ENCODE measurements at places on chromosomes 13 and 19. TPM values are rescaled to one million over a fixed set of nuclear protein-coding genes. Genes with fewer than 3 reads are reported as not detected.

CLEC17A gene
- not detected for total RNA-seq

EID2B gene
- 3.7 TPM for total RNA-seq

PSG7 gene
- not detected for total RNA-seq

CEACAM16 gene
- not detected for total RNA-seq

NLRP4 gene
- not detected for total RNA-seq

GARIN5A gene
- 0.39 TPM for total RNA-seq

ZNF614 gene
- total RNA-seq, result 11.2 TPM

ZIC2 gene
- total RNA-seq, result 0.08 TPM

SIAH3 gene
- total RNA-seq, result 0.03 TPM

OR7D2 gene
- 0.44 TPM for total RNA-seq

PCDH9 gene
- 0.27 TPM for total RNA-seq

MCEMP1 gene
- not detected for total RNA-seq

CACNG8 gene
- not detected for total RNA-seq

C19orf53 gene
- 158 TPM for total RNA-seq

HOMER3 gene
- 0.75 TPM for total RNA-seq

DAND5 gene
- 0.10 TPM for total RNA-seq

NXNL1 gene
- not detected for total RNA-seq

ZNF429 gene
- 3.2 TPM for total RNA-seq

DHRS12 gene
- total RNA-seq, result 3.5 TPM

EIF3K gene
- 309 TPM for total RNA-seq

PSG3 gene
- not detected for total RNA-seq

TDRD12 gene
- total RNA-seq, result 0.18 TPM

SUGP1 gene
- 76.3 TPM for total RNA-seq

SPACA7 gene
- total RNA-seq, result not detected

TTC9B gene
- total RNA-seq, result not detected

ZC3H4 gene
- 114 TPM for total RNA-seq

Data from activated T-helper 1 cell treated with anti-CD3 and anti-CD28 coated beads, Interleukin-12 subunit alpha, Interleukin-12 subunit beta, Interleukin-2, Interleukin-4 antibody, amounts not matched to agents 30 ng/mL and 10 ng/mL and 1 ng/mL, durations not matched to agents 14 hours and 24 hours and 36 hours (primary cell).